Activated effector memory CD4-positive, alpha-beta T cell treated with Interleukin-2 at 50 U/mL for 16 hours (primary cell): ENCODE measurements at places on chromosomes 4 and X.

GRCh38 chr4:154595807-154596206 is 5.3 kb upstream of the FGA start:
- no peak for DNase-seq

- DNase-seq = no peak
These were observed 11.4 kb upstream of the PUDP start for GRCh38 chrX:7159149-7159861.

GRCh38 chr4:152585023-152585441 is 49.1 kb upstream of the FBXW7 start:
- no peak for DNase-seq

- DNase-seq = peak; percentile 33
These were observed 25.4 kb upstream of the TNIP3 start for GRCh38 chr4:121189326-121190215.

DNA sequence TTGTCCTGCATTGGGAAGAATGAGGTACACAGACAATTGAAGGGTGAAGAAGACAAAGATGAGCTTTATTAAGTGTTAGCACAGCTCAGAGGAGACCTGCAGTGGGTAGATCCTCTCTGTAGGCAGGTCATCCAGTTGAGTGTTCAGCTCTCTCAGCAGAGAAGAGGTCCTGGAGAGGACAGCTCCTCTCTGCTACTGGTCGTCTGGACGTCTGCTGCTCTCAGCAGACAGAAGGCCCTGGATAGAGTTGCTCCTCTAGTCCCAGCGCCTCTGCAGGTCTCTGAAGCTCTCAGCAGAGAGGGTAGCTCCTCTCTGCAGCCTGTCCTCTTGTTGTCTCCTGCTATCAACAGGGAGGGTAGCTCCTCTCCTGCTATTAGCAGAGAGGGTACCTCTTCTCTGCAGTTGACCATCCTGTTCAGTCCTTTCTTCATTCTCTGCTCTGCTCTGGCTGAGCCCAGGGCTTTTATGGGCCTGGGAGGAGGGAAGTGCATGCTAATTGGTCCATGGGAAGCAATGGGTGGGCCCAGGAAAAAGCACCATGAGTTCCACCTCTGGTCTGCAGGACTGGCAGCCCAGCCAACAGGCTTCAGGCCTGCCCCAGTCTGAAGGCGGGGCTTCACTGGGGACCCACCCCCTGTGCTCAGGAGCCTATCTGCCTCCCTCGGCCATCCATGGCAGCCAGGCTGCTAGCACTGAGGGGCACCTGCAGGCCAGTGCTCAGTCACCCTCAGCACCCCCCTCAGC is 54.1 kb upstream of the IBSP start:
- DNase-seq = no peak

DNA sequence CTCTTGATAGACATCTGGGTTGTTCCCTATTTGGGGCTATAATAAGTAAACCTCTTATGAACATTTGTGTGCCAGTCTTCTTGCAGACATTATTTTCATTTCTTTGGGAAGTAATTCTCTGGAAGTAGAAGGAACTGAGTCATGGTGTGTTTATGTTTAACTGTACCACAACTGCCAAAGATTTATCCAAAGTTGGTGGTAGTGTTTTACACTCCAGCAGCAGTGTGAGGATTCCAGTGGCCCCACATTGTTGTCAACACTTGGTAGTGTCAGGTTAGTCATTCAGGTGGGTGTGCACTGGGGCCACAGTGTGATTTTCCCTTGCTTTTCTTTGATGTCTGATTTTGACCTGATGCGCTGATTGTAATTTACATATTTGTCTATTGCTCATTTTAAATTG is 5.0 kb upstream of the UVSSA start:
- no peak for DNase-seq

DNA sequence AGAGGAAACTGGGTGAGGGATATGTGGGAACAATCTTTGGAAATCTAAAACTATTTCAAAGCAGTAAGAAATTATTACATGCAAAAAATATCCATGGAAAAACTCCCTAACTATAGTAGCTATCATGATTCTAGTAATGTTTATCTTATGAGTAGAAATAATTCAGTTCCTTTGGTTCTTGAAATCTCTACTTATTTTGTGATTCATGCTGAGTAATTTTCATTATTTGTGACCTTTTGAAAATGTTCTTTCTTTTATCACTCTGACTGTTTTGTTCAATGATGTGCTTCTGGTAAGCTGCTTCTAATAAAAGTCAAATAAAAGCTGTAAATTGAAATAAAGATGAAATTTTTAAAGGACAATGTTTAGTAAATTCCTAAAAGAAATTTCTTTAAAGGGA is 40.4 kb upstream of the MAGEB10 start:
- DNase-seq = no peak

DNA sequence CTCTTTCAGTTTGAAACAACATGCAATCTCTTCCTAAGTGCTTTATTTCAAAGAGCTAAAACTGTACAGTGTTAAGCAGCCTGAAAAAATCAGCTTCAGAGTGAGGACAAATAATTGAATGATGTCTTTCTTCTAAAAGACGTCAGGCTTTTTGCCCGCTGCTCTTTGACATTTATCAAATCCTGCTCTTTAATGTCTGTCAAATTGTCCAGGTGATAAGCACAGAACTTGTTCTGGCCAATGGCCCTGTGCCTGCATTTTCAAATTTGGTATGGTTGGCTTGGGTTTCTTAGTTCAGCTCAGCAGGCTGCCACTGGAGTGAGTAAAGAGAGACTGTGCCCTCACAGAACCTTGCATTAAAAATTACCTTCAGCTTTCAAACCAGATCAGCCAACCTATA is 712.9 kb upstream of the LCORL start:
- no peak for DNase-seq

DNA sequence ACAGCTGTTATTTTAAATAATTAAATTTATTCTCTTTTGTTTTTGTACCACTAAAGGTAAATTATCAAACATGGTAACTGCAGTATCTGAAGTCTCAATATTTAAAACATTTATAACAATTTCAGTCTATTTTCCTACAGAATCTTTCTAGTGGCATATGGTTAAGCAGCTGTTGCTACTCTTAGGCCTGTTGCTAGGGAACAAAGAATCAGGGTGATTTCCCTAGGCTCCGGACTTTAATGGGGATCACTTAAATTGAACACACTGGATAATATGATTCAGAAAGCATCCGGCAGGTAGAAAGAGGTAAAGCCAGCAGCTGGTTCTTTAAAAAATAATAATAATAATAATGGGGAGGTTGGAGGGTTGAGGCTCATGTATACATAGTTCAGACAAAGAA is 17.6 kb downstream of the FBXO8 start:
- no peak for DNase-seq

- no peak for DNase-seq
These were observed 51.5 kb downstream of the ALPK1 start for GRCh38 chr4:112348488-112349158.

- DNase-seq = no peak
These were observed 383.0 kb upstream of the INTU start for GRCh38 chr4:127249767-127250108.

GRCh38 chrX:140297273-140297672 is 207.6 kb downstream of the SOX3 start:
- no peak for DNase-seq

DNA sequence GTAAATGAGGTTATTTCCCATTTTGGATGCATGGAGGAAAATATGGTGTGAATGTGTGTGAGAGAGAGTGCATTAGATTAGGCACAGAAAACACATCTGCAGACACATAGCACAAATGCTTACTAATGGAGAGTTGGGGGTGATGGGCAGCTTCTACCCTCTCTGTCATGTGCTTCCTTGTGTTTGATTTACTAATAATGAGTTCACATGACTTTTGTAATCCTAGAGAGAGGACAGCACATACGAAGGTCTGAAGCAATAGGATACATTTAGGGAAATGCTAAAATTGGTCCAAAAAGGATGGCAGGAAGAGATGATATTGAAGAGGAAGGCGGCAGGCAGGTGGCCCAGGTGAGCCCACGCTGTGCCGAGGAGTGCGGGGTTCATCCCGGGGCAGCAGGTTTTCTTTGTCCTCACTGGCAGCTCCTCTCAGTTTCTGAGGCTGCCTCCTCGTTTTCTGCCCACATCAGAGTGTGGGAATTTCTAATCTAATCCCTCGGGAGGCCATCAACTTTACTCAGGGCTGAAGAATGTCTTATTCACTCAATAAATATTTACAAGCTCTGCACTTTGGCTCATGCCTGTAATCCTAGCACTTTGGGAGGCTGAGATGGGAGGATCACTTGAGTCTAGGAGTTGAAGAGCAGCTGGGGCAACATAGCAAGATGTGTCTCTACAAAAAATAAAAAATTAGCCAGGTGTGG is 15.9 kb upstream of the MAP9 start:
- DNase-seq = no peak

GRCh38 chr4:139602776-139603360 is 46.8 kb upstream of the SETD7 start:
- no peak for DNase-seq

DNA sequence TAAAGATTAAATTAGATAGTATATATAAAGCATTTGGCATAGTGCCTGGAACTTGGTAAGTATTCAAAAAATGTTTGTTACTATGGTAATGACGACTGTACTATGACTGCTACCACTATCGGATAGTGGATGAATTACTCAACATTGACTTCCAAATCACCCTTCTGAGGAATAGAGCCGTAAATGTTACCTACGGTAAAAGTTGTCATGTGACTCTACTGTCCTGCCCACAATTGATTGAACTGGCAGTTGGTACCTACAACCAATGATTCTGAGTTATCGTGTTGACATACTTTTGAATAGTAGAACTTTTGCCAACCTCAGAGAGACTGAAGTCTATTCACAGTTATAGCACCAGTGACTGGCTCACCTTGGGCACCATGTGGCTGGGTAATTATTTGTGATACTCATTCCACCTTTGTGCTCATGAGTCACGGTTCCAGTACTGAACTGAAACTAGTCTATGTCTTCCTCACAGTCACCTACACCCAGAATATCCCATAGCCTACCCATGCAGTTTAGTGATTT is 185.5 kb upstream of the PITX2 start:
- no peak for DNase-seq

- no peak for DNase-seq
These were observed 132.8 kb upstream of the UGT8 start for GRCh38 chr4:114465766-114466165.

GRCh38 chr4:54942721-54943120 is 182.7 kb downstream of the KDR start:
- no peak for DNase-seq

DNA sequence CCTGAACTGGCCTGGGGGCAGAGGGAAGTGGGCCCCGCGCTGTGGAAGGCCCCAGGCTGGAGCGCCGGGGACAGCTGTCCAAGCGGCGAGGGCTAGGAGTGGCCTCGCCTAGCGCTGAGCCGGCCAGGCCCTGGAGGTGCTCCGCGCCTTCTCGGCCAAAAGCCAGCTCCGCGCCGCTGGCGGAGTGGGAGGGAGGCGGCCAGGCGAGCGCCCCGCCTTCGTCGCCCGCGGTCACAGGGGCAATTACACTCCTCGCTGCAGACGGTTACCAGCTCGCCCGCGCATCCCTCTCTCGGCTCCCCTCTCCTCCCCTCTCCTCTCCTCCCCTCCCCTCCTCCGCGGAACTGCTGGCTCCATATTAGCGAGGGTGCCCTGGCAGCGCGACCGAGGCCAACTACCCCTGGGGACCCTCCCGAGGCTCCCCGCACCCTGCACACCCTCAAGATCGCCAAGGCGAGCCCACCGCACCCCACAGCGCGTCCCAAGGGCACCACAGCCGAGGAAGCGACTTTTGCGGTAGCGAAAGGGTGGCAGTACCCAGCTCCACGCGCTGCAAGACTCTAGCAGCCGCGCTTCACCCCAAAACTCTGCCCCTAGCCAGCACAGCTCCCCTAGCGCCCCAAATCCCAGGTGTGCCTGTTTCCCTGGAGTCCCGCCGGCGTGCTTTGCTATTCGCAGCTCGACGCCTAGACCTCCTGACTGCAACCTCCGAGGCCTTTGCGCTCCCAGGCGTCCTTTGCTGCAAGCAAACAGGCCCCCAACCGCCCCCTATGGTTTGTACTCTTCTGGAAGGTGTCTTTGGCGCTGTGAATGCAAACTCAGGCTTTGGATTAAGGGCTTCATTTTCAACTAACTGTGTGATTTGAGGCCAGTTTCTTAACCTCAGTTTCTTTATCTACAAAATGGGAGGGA is 91.4 kb downstream of the BCOR start:
- DNase-seq = no peak

DNA sequence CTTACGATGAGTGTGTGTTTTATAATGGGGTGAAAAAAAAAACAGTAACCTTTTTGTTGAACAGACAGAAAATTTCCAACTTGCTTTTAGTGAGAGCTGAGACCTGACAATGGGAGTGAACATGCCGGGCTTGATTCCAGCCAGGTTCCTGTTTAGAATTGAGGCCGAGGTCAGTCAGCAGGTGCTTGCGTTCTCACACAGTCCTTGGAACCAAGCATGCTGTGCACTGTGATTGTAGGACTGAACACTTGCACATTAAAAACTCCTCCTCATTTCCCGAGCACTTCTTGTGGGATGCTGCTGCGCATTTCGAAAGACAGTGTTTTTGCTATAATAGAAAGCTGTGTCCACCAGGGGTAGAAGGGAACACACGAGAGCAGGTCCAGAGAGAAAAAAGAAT is 51.8 kb downstream of the TMEM131L start:
- no peak for DNase-seq

- no peak for DNase-seq
These were observed 1165.8 kb upstream of the ADGRL3 start for GRCh38 chr4:60034361-60034760.

GRCh38 chr4:187309456-187309855 is 585.8 kb upstream of the FAT1 start:
- DNase-seq = no peak

GRCh38 chr4:85029453-85029852 is 63.0 kb upstream of the WDFY3 start:
- DNase-seq = no peak

DNA sequence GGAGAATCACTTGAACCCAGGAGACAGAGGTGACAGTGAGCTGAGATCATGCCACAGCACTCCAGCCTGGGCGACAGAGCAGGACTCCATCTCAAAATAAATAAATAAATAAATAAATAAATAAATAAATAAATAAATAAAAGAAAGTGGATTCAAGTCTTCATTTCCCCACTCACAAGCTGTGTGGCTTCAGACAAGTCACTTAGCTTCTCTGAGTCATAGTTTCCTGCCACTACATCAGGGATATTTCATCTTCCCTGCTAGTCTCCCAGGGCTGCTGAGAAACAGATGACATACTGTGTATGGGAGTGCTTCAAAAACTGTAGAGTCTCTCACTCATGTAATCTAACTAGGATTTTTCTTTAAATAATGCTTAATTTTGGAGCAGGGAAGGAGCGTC is 37.2 kb downstream of the TBC1D9 start:
- no peak for DNase-seq

DNA sequence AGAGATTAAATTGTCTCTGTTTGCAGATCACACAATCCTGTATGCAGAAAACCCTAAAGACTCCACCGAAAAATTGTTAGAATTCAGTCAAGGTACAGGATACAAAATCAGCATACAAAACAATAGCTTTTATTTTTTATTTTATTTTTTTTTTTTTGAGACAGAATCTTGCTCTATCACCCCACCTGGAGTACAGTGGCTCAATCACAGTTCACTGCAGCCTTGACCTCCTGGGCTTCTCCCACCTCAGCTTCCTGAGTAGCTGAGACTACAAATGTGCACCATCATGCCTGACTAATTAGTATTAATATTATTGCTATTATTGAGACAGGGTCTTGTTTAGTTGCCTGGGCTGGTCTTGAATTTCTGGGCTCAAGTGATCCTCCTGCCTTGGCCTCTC is 8.9 kb upstream of the PLXNB3 start:
- DNase-seq = no peak
